Brain (organoid and tissue), 16 donors: ENCODE measurements at places on chromosomes 1 and 21.

GRCh38 chr1:77056525-77056924, 162.7 kb downstream of the PIGK start:
- DNase-seq: no peak

DNA sequence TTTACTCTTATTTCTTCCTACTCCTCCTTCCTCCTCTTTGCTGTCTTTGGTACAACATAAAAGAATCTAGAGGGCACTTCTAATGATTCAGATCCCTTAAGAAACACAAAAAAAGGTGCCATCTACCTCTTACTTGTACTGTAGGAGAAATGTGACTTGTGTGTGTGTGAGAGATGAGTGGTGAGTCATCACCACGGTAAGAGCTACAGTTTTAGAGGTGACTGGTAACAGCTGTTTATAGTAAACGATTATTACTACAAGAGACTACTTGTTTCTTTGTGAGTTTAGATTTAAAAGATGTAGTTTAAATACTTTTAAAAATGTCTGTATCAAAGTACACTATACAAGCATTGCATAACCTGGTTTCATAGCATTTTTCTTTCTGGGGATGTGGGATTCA, 40.4 kb downstream of the SLC35D1 start:
- no peak for DNase-seq

- DNase-seq: no peak
Measured at GRCh38 chr21:34008618-34009017, 64.8 kb upstream of the MRPS6 start.

- DNase-seq: no peak
Measured at GRCh38 chr1:186892936-186893335, 64.2 kb downstream of the PLA2G4A start.

DNA sequence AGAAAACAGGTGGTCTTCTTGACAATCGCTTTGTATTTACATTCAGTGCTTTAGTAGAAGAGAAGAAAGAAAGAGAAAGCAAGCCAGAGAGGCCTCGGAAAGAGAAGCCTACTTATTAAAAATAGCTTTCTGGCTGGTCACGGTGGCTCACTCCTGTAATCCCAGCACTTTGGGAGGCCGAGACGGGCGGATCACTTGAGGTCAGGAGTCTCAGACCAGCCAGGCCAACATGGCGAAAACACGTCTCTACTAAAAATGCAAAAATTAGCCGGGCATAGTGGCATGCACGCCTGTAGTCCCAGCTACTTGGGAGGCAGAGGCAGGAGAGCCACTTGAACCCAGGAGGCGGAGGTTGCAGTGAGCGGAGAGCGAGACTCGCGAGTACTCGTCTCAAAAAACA, 1.8 kb upstream of the SLC19A2 start:
- DNase-seq: no peak

- DNase-seq: no peak
Measured at GRCh38 chr21:37699024-37699775, 217.1 kb downstream of the KCNJ6 start.

DNA sequence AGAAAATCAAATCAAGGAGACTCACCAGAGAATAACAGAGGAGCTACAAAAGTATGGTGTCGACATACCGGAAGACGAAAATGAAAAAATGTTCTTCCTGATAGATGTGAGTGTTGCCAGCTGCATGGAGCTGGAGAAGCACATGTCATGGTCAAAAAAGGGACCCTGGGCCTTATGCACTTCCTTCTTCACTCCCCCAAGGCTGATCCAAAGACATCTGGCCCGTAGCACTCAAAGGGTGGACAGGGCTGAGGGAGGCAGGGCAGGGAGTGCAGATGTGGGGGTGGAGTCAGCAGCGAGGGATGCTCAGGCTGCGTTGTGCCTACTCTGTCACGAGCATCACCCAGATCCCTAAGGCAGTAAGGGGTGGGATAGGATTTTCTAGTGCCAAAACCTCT, 19.4 kb downstream of the MX1 start:
- DNase-seq: no peak

- no peak for DNase-seq
Measured at GRCh38 chr21:36265431-36265830, 54.6 kb upstream of the MORC3 start.

DNA sequence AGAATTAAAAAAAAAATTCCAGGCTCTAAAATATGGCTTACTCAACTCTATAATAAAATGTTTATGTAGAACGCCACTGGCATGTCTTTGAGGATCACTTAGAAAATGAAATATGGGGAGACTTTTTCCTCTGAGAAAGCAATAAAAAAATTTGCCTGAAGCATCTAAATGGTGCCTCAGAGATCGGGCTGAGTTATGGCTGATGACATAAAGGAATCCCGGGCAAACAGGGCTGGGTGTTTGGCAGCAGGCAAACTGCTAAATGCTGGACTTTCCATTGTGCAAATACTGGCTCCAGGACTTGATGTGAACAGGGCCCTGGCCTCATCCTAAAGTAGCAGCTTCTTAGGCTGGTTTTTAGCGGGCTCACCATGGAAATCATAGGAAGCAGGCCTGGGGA, 44.5 kb upstream of the C1orf87 start:
- no peak for DNase-seq

DNA sequence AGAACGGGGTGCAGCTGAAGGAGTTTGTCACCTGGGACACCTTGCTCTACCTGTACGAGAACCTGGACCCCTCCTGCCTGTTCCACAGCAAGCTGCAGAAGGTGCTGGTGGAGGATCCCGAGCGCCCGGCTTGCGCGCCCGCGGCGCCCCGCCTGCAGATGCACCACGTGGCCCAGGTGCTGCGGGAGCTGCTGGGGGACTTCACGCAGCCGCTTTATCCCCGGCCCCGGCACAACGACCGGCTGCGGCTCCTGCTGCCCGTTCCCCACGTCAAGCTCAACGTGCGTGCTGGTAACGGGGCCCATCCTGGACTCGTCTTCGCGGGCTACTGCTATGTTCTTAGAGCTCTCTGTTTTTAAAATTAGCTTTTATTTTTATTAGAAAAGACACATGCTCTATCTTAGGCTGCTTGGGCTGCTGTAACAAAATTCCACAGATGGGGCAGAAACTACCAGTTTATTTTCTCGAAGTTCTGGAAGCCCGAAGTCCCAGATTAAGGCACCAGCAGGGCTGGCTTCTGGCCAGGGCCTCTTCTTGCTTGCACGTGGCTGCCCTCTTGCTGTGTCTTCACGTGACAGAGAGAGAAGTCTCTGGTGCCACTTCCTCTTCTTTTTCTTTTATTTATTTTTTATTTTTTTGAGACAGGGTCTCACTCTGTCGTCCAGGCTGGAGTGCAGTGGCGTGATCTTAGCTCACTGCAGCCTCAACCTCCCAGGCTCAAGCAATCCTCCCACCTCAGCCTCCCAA, 38.1 kb downstream of the TRPM2 start:
- peak; percentile 2 for DNase-seq

GRCh38 chr1:248805876-248806275, 19.8 kb downstream of the SH3BP5L start:
- no peak for DNase-seq

DNA sequence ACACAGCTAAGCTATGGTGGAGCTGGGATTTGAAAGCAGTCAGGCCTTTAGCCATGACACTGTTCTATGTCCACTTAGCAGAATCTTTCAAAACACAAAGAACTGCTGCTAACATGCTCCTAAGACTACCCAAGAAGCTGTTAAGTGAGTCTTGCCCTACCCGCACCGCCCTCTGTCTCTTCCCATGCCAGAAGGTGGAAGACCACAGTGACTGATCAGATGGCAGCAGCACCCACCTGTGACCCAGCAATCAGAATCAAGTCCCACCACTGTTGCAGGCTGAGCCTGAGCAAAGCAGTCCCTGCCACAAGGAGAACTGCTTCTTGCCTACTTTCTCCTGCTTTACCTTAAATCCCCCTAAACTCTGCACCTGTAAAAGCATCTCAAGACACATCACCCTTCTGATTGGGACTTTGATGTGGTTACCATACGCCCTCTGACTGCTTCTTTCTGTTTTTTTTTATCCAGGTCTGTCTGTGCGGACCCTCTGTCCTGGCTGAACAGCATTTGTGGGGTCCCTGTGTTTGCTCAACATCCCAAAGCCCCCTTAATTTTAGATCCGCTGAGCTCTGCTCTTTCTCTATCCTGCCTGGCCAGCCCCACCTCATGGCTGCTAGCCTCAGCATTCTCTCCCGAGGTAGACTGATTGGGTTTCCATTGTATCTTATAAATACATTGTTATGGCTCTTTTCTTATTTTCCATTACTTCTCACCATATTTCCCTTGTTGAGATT, 16.0 kb downstream of the IRF2BP2 start:
- DNase-seq: no peak

DNA sequence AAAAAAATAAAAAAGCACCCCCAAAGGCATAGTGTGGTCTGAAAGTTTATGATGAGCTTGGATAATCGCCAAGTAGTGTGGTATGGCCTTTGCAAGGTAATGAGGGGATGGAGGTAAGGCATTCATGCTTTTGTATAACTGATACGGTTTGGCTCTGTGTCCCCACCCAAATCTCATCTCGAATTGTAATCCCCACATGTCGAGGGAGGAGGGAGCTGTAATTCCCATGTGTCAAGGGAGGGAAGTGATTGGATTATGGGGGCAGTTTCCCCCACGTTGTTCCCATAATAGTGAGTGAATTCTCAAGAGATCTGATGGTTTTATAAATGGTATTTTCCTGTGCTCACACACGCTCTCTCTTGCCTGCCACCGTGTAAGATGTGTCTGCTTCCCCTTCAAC, 215.5 kb downstream of the NFIA start:
- no peak for DNase-seq
